ENCODE measurements at places on chromosomes 3 and 15. TPM values are rescaled to one million over a fixed set of nuclear protein-coding genes. Genes with fewer than 3 reads are reported as not detected.

DNA sequence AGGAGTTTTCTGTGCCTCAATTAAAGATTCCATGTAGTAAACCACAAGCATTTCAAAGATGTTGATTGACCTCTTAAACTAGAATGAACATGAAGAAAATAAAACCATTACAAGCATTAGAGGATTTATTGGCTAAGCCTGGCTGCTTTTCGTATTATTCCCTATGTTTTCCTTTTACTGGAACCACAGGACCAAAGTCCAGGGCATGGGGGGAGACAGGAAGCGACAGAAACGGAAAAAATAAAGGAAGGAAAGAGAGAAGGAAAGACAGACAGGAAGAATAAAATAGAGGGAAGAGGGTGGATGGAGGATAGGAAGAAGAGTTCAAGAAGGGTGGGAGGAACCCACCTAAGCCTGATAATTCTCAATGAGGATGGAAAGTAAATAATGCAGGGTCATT lies 169.9 kb downstream of the SHQ1 start:
- no peak for DNase-seq

GRCh38 chr15:84834969-84835368 lies 17.8 kb downstream of the ALPK3 start:
- no peak for DNase-seq

DNA sequence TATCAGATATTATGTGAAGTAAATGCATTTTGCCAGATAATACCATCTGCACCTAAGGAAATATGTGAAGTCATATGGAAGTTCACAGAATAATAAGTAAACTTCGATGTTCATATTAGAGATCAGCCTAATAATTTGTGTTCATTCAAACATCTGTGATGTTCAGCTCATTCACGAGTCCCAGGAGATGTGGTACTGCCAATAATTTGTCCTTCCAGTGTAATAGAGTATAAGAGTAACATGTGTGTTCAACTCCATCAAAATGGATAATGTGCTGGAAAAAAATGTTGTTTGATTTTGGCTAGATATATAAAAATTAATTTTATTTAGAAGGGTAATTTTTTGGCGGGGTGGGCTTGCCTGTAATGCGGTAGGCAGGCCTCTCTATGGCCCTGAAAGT lies 75.4 kb upstream of the ARL6 start:
- no peak for DNase-seq

DNA sequence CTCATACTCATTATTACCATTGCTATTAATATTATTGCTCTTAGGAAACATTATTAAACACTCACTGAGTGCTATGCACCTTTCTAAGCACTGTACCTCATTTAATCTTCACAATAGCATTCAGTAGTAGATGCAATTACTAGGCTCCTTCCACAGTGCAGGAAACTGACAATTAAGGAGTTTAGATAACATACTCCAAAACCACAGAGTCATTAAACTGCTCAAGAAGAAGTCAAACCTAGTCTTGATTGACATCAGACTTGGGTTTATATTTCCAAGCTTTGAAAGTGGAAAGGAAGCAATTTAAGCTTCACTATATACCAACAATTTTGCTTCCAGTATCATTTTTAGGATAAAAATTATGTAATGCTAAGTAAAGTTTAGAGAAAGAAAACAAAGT lies 490.1 kb upstream of the ARRDC4 start:
- DNase-seq, result no peak

DNA sequence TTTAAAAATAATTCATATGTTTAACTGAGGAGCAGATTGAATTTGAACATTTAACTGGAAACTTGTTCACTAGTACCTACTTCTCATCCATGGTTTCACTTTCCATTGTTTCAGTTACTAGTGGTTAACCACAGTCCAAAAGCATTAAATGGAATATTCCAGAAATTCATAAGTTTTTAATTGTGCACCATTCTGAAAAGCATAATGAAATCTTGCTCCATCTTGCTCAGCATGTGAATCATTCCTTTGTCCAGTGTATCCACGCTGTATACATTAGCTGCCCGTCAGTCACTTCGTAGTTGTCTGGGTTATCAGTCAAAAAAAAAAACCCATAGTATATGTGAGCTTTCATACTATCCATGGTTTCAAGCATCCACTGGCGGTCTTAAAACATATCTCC lies 217.6 kb downstream of the TPRG1 start:
- no peak for DNase-seq

- DNase-seq, result no peak
These were observed 139.2 kb upstream of the MLF1 start for GRCh38 chr3:158431829-158432228.

The RASL12 gene
- total RNA-seq, result under 0.01 TPM

The STRIT1 gene
- total RNA-seq, result not detected

The CYP1A2 gene
- total RNA-seq, result not detected

The B3GALNT1 gene
- 17.7 TPM for total RNA-seq

The SLCO2A1 gene
- 0.43 TPM for total RNA-seq

Data from fibroblast of villous mesenchyme (primary cell).